LNCaP clone FGC (cell line): ENCODE measurements at places on chromosomes 7 and 10.

DNA sequence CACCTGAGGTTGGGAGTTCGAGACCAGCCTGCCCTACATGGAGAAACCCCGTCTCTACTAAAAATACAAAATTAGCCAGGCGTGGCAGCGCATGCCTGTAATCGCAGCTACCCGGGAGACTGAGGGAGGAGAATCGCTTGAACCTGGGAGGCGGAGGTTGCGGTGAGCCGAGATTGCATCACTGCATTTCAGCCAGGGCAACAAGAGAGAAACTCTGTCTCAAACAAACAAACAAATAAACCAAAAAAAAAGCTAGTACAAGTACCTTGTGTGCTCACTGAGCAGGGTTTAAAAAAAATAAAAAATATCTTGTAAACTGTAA lies 11.2 kb upstream of the SPOCK2 start:
- DNase-seq = no peak

DNA sequence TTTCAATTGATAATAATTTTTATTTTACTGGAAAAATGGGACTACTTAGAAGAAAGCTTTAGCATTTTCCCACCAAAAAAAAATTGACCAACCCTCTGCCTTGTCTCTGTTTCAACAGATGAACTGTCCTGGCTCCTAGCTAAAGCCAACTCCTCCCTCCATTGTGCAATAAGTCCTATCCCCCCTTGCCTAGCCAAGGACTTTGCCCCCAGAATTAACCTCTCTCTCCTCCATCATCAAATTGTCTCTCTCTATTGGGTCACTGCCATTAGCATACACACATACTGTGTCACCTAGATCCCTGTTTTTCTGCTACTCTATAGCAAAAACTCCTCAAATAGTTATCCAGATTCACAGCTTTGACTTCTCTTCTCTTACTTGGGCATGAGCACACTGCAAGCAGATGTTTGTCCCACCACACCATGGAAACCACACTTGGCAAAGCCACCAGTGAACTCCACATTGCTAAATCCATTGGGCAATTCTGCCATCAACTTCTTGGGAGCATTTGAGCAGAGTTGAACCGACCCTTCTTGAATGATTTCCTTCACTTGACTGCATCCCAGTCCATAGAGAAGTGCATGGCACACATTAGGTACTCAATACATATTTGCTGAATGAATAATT lies 91.4 kb upstream of the NEBL start:
- no peak for DNase-seq

DNA sequence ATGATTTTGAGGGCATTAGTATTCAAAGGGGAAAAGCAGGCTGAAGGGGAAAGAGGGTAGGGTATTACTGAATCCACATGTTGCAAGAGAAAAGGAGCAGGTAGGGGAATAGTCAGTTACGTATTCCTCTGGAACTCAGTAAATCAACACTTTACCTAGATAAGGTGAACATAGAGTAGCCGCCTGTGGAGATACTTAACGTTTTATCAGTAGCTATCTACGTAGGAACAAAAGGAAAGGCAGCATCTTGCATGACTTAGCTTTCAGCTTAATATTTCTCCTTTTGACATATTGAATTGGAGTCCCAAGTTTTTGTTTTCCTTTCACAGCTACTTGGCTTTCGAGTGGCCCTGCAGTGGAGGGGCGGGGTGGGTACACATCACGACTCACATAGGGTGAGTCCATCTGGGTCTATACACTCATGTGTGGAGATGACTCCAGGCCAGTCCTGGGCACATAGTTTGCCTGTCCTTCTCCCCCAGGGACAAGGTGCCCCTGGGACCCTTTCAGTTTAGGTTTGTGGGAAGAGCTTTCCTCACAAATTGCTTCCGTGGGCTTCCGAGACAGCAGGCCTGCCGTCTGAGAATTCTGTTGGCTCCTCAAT lies 48.1 kb downstream of the CCNY start:
- DNase-seq = no peak

DNA sequence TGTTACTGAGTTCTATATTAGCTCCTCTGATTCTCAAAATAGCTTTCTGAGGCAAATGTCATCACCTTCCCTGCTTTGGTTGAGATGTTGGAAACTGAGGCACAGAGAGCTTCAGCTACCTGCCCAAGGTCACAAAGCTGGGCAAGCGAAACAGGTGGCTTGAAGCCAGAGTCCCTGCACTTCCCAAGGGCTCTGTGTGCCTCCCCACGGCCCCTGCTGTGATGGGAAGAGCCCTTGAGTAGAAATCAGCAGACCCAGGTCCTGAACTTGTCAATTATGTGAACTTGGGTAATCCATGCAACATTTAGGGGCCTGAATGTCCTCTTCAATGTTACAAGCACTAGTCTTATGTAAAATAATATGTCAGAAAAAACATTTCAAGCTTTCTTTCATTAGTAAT lies 327.3 kb upstream of the PODXL start:
- DNase-seq = no peak

GRCh38 chr10:125482637-125483036 lies 200.3 kb downstream of the TEX36 start:
- no peak for DNase-seq

GRCh38 chr10:7119325-7120015 lies 291.4 kb downstream of the SFMBT2 start:
- DNase-seq = no peak

DNA sequence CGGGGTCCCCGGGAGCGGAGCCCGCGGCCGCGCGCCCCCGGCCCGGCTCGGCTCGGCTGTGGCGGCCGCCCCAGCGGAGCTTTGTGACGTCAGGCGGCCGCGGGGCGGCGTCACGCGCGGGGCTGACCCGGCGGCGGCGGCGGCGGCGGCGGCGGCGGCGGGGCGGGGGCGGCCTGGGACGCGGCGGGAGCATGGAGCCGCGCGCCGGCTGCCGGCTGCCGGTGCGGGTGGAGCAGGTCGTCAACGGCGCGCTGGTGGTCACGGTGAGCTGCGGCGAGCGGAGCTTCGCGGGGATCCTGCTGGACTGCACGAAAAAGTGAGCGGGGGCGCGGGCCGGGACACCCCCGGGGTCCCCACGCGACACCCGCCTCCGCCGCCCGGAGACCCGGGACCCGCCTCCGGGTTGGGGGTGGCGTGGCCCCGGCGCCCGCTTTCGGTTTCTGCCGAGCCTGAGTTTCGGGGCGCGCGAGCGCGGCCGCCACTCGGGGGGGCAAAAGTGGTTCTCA lies at the start of gene PWWP2B:
Gene PWWP2B (plus strand): TSS at position 165 of the 506 bp plus-strand sequence. CDS start 27 bp downstream, at position 192.
- no peak for DNase-seq

GRCh38 chr7:129147731-129148130 lies 3.2 kb downstream of the TSPAN33 start:
- DNase-seq = no peak

GRCh38 chr7:21024485-21024867 lies 237.8 kb upstream of the SP8 start:
- DNase-seq = no peak

- no peak for DNase-seq
Observed at GRCh38 chr10:89389254-89389653, 3.2 kb upstream of the IFIT1 start.

DNA sequence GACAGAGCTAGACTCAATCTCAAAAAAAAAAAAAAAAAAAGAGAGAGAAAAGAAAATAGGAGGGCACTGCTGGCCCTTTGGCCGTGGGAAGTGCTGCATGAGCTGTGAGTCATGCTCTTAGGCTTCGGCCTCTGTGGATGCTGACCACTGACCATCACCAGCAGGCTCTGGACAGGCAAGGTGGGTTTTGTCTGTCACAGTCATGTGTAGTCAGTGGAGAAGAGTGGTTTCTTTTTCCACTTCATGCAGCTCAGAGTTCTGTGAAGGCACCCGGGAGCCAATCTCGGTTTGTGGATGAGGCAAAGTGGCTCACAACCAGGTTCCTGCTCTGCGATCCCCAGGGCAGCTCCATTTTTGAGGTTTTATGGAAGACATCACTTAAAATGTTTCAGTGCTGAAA lies 58.1 kb downstream of the PRTFDC1 start:
- no peak for DNase-seq

DNA sequence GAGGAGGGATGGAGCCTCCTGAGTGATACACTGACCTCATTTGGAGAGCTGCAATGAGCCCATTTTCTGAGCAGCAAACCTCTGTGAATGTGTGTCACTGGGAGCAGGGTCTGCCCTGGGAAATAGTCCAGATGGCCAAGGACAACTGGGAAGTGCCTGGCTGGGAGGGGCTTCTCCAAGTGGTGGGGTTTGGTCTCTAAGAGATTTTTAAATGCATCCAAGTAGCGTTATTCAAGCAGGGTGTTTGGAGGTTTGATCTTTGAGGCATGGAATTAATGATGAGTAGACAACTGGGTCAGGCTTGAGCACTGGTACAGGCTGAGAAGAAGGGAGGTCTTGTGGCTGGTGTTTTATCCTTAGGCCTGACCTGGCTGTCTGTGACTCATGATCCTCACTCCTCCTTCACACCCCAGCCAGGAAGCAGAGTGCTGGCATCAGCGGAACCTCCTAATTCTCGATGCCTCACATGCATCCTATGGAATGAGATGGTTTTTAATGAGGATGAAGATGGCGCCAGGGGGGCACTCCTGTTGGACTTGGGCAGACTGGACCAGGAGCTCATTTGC lies 3.3 kb downstream of the GOLGA7B start:
- no peak for DNase-seq

DNA sequence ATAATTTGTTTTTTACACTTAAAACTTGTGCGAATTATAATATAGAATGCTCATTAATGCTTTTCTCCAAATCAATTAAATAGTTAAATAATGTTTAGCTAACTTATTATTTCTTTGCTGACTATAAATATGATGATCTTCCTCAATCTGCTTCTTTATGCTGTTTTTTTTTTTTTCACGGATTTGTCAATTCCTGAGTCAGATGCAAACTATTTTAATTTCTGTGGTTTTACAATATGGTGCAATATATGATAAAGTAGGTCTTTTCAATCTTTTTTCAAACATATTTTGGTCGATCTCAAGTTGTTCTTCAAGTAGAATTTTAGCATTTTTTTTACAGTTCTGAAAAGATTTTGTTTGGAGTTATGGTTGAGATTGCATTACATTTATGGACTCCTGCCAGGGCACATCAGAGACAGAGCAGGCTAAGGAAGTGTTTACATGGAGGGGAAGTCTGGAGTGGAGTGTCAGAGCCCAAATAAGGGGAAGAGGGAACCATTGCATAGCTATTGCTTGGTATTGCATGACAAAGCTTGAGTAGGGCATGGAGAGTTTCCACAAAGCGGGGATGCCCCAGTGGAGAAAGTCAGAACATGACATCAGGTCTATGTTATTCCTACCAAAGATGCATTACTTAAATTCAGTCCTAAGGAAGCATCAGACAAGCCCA lies 204.4 kb downstream of the OTUD1 start:
- no peak for DNase-seq

DNA sequence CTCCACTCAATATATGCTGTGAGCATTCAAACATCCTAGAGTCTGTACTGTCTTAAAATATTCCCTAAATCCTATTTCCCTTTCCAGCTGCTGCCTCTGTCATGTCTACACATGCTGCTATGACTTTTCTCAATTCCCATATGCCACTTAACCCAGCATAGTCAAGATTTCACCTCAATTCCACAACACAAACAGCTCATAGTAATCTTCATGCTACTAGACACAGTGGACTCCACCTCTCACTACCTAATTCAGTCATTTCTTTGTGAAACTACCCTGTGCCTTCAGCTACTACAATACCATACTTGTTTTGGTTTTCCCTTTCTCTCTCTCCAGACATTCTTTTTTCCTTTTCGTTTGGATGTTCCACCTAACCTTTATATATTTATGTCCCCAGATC lies 45.5 kb downstream of the GSAP start:
- DNase-seq = no peak

DNA sequence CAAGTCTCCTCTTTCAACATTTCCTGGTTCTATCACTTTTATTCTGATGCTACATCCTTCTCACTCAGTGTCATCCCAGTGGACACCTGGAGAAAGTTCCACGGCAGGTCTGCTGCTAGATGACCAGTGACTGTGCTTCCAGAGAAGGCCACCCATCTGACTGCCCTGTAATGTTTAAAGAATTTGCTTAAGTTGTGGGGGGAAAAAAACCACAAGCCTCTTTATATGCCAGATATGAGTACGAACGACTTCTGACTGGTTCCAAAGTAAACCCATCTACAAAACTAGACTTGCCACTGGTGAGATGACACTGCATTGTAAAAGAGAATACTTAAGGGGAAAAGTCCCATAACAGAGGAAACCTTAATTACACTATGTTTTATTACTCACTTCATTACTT lies 69.6 kb upstream of the VWC2 start:
- no peak for DNase-seq

DNA sequence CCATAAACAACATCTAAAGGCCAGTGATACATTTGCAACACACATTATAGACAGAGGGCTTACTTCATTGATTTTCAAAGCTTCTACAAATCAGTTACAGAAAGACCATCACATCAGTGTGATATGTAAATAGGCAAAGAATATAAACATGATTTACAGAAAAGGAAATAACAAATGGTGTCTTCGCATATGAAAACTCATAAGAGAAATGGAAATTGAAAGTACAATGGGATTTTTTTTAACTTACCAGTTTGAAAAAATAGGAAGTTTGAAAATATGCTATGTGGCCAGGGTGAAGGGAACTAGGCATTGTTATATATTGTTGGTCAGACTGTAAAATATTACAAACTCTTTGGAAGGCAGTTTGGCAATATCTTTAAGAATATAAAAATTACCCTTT lies 27.3 kb downstream of the SEC23IP start:
- DNase-seq = no peak

GRCh38 chr7:156780724-156781455 lies 112.1 kb downstream of the LMBR1 start:
- no peak for DNase-seq
